ENCODE measurements at places on chromosomes 12 and 14.
A peak's percentile ranks its signal among the peaks of the same experiment; 100 is the strongest.

DNA sequence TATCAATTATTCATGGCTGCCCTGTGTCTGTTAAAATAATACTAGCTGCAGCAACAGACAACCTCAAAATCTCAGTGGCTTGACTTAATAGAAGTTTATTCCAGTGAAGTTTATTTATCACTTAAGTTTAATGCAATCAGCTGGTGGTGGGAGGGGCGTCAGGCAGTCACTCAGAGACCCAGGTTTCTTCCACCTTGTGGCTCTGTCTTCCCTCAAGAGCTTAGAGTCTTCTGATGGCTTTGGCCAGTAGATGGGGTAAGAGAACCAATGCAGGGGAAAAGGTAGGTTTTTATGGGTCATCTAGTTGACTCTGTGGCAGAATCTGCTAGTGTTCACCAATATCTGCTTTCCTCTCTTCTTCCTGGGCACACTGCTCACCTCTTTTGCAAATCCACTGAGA is 668.9 kb downstream of the AACS start:
- DNase-seq = no peak

GRCh38 chr12:116392061-116392460 is 114.6 kb upstream of the MED13L start:
- DNase-seq = no peak

DNA sequence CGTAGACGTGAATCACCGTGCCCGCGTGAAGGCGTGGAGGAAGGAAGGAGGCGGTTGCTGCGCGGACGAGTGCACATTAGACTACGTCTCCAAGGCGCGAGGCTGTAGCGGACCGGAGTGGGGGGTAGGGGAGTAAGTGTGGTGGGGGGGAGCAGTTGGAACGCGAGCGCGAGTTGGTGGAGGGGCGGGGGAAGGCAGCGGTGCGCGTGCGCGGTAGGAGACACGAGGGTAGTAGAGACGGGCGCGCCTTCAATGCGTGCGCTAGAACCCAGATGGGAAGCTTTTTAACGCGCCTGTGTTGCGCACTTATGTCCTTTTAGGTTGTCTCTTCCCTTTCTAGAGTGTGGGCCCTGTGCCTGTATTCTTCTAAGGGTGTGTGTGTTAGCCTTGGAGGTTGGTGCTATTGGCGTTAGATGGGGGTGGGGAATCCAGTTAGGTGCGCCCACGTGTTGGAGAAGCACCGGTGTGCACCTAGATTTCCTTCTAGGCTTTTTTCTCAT is 604 bp downstream of the EIF4B start:
- peak; percentile 39 for DNase-seq

- no peak for DNase-seq
Observed at GRCh38 chr12:23891115-23891514, 58.4 kb downstream of the SOX5 start.

- no peak for DNase-seq
Observed at GRCh38 chr12:38490073-38490472, 173.5 kb downstream of the ALG10B start.

GRCh38 chr12:123516216-123516780 is 17.2 kb downstream of the RILPL1 start:
- DNase-seq = no peak

DNA sequence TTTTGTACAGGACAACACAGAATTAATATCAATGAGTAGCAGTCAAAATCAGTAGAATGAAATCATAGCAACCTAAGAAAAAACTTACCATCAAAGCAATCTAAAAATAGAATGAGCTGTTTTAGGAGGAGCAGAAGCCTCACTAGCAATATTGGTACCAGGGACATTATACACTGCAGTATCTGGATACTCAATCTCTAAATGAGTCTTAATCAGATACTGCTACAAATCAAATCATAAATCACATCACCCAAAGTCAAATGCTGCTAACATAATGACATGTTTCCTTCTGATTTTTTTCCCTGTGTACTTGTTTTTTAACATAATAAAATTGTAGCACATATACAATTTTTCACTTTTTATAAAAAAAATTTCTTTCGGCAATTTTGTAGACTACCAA is 8.0 kb downstream of the RPS29 start:
- DNase-seq = no peak

DNA sequence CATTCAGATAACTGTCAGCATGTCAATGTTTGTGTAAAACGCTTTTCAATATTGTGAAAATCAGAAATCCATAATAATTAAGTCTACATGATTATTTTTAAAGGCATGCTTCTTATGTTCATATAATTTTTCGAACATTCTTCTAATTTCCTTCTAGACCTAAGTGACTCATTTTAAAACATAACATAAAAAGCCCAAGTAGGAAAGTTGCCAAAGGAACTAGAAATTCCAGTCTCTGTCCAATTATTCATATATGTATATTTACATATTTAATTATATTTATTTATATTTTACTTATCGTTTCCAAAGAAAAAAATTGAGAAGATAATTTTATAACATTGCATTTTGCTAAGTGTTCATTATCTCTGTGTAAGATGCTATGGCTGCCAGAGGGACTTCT is 110.4 kb downstream of the TMTC1 start:
- no peak for DNase-seq

DNA sequence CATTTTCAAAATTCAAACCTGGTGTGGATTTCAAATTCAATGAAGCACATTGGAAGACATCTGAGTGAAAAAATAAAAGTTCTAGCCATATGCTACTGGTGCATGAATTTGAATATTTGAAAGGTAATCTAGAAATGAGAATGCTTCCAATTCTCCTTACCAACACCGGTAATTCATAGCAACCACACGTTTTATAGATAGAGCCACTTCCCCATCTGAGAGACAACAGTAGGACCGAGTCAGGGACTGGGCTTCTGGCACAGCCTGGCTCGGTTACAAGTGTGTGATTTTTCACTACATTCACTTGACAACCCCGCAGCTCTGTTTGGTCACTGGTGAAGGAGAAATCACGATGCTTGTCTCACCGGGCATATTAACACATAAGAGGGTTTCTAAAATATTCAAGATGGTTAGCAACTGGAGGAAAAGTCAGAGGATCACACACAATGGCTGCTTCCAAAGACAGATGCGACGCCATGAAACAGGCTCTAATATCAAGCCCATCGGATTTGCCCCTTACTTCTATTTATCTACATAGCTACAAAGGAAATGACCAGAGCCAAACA is 86.5 kb upstream of the FOXN3 start:
- DNase-seq = no peak

DNA sequence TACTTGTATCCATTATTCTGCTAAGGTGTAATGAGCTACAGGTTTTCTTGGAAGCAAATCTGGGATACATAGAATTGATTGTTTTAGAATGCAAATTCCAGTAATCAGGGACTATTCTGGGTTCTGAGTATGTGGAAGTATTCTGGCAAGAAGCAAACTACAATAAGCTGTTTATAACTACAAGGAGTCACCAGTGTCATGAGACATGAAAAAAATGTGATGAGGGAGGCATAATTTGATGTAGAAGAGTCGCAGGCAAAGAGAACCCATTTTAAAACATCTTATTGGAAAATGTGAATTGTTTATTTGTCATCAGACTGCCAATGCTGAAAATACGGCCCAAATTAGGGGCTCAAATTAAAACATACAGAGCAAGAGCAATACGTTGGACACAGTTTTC is 321.8 kb upstream of the E2F7 start:
- DNase-seq = no peak

GRCh38 chr12:40988824-40989223 is 199.3 kb upstream of the PDZRN4 start:
- no peak for DNase-seq

- DNase-seq = peak; percentile 67
Observed at GRCh38 chr12:108653082-108653516, 19.4 kb upstream of the SELPLG start.

- DNase-seq = no peak
Observed at GRCh38 chr12:120725151-120725658, 421 bp upstream of the ACADS start.

DNA sequence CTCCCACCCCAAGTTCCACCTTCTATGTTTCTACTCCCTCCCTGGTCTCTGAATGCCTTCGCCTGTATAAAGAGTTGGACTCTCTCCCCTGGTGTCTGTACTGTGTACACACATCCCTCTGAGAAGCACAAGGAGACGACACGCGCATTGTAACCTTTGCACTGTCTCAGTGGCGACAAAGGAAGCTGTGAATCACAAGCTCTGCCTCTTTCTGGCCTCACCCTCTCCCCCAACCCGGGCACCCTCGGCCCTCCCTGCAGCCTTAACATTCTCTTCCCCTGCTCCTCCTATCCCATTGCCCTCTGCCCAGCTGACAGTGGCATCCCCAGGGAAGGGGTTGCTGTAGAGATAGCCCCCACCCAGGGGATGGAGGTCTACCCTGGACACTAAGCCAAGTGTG is 2.5 kb upstream of the SMARCD1 start:
- no peak for DNase-seq

- no peak for DNase-seq
Observed at GRCh38 chr12:131711551-131712205, 788 bp downstream of the SFSWAP start.

DNA sequence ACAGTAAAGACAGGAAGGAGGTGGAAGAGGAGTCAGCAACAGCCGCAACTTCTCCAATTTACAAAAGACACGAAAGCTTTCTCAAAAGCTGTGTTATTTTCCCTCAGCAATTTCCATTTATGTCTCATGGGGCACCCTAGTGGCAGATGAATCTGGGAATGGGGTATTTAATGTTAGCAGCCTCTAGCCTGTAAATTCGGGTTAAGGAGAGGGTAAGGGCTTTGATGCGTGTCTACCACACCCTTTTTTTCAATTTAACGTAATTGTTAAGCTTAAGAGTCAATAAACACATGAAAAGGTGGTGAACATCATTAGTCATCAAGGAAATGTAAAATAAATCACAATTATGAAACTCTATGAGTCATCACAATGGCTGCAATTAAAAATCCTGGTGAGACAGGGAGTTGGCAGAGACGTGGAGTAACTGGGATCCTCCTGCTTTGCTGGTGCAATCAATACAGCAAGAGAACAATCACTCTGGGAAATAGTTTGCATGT is 986.4 kb downstream of the AACS start:
- DNase-seq = no peak

DNA sequence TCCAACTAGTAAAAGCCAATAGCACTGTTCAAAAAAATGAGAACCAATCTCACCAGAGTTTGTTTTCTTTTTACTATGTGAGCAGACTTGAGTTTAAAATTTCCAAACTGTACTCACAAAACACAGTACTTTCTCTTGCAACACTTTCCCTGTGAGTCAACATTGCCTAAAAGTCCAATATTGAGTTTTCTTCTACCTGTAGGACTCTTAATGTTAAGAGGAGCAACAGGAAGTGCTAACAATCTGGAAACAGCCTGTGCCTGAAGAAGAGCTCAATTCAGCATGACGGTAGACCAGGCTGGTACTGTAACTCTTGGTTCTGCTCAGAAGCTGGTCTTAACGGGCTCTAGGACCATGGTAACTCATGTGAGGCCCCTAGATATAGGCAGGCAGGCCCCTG is 144.3 kb downstream of the MED13L start:
- no peak for DNase-seq

DNA sequence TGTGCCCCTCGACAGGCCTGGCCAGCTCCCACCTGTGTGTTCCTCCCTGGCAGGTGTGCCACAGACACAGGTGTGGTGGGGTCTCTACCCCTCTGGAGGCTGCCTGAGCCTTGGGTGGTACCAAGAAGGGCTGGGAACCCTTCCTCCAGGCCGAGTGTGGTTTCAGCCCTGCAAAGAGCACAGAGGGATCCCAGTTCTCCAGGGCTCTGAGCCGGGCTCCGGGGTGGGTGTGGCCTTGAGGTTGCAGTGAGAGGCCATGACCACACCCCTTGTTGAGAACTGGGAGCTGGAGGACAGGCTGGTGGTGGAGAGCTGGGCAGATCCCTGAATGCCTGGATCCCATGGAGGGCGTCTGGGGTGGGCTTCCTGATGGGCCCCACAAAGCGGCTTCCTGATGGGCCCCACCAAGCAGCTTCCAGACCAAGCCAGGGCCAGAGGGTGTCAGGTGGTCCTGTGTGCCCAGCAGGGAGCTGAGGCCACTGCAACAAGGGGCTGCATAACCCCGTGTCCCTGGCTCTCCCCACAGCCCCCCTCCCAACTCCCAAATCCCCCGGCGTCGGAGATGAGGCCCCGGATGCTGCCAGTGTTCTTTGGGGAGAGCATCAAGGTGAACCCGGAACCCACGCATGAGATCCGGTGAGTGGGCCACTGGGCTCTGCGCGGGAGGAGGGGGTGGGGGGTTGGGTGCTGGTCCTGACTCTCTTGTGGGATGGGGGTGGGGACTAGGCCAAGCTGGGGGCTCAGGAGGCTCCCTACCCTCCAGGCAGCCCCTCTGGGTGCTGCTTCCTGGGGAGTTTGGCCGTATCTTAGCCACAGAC is 16.6 kb downstream of the RFLNA start:
- peak; percentile 24 for DNase-seq

DNA sequence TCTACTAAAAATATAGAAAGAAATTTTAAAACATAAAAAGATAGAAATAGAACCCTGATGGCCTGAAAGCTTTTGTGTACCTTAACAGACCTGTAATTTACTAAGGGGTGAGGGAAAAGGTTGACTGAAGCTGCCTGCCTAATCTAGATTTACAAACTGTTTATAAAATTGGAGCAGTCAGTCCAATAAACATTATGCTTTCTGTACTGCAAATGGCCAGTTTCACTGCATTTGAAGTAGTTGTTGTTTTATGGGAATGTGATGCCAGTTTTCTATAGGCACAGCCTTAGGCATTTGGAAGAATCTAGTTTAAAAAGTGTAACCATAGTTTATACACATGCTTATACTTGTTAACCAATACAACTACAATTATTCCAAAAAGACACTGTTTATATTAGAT is 19.1 kb downstream of the SIX1 start:
- DNase-seq = no peak

DNA sequence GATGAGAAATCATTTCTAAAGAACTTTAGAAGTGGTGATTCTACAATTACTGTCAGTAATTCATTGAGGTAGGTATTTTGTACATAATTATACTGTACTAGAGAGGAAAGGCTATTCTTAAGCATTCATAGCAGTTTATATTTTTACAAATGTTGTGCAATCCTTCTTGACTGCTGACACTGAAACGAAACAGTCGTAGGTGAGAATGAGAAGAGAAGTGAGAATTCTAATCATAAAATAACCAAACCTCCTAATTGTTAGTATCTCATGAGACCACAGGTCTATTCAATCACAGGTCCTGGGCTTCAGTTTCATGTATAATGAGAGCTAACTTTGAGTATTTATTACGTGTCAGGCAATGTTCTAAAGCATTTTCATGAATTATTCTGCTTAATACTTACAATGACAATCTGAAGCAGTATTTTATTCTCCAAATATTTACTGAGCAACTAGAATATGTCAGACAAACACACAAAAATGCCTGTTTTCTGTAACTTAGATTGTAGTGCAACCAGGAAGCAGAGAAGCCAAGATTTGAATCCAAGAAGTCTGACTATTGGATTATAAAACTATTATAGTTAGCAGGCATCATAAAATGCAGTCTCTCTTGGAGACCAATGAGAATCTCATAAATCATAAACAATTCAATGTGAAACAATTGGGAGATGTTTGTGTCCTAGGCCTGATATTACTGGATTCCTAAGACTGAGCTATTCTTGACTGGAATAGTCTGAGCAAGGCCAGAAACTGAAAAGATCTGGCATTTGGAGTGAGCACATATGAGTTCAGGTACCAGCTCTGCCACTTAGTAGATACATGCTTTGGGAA is 24.3 kb downstream of the RERG start:
- DNase-seq = no peak

Data from NCI-H187 (cell line).